ENCODE measurements at places on chromosomes 11 and 22.
A peak's percentile ranks its signal among the peaks of the same experiment; 100 is the strongest.

- DNase-seq = no peak
Observed at GRCh38 chr11:12019337-12019736, 10.9 kb upstream of the DKK3 start.

DNA sequence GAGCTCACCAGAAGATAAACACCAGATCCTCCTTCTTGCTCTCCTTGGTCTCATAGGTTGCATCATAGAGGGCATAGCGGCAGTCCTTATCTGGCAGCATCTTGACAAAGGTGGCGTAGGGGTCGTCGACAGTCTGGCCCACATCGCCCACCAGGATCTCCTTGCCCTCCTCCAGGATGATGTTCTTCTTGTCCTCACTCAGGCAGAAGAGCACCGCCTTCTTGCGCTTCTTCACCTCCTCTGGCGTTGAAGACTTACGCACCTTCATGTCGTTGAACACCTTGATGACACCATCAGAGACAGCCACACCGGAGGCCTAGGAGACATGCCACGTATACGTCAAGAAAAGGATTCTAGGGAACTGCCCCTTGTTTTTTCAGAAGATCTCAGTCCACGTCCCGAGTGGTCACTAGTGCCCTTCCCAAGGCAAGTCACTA is 2.0 kb downstream of the CFL1 start:
- DNase-seq = no peak

- DNase-seq = no peak
Observed at GRCh38 chr22:24006914-24007214, 1.6 kb upstream of the GSTT4 start.

GRCh38 chr22:33504941-33505625 is 415.2 kb downstream of the LARGE1 start:
- no peak for DNase-seq

DNA sequence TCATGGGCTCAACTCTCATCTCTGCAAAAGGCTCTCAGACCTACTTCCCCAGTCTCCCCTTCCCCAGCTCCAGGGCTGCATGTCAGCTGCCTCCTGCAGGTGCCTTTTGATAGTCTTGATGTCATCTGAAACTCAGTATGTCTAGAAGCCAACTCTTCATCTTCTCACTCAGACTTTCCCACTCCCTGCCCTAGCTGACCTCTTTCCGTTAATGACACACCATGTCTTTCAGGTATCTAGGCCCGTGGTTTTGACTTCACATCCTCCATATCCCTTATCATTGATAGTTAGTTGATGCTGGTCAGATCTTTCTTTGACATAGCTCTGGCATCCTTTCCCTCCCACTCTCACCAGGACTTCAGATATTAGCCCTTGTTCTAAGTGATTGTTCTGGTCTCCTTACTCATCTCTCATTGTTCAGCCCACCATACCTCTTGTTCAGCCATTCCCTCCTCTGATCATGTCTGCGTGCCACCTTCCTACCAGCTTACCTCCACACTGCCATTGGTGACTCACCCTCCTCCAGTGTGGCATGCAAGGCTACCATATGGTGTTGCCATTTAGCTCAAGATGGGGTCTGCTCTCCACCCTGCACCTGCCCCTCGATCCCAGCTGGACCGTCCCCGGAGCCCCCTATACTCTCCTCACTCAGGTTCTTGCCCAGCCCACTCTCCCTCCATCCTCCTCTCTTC is 18.4 kb downstream of the TTC12 start:
- peak; percentile 8 for DNase-seq

DNA sequence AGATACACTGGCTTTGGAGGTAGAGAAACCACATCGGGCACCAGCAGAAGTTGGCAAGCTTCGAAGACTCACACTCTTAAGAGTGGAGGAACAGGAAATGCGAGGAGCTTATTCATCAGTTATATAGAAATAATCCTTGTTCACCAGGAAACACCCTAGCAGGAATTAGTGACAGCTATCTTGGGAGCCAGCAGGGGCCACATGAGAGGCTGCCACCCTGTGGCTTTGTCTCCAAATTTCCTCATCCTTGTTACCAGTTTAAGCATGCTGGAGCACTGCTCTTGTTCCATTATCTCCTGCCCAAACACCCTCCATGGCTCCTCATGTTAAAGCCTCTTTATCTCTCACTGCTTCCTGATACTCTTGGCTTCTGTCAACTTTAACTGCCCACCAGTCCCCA is 131.0 kb downstream of the PLEKHA7 start:
- DNase-seq = no peak

DNA sequence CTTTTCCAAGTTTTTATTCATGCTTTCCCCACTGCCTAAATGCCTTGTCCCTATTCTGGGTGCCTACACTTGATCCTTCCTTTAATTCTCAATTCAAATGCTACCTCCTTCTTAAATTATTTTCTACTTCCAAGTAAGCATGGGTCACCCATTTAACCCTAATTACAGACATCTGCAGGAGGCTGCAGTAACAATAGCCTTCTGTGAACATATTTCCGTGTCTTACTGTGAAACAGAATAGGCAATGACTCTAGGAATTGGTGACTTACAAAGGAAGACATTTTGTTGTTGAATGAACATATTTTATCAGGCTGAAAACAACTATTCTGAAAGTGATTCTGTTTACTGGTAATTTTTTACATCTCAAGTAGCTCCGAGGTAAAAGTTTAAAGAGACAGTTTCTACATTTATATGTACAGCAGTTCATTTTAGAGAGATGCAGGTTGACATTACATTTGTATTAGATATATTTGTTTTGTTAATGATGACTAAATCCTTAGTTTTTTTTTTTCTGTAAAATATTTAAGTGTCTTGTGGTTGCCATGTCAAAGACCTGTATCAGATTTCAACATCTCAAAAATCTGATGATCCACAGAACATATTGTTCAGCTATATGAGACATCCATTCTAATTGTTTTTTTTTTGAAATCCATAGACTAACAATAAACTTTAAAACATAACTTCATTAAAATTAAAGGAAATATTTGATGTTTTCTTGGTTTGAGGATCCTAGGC is 316.8 kb downstream of the CASP12 start:
- no peak for DNase-seq

- DNase-seq = no peak
Observed at GRCh38 chr22:34427841-34428240, 507.6 kb upstream of the LARGE1 start.

DNA sequence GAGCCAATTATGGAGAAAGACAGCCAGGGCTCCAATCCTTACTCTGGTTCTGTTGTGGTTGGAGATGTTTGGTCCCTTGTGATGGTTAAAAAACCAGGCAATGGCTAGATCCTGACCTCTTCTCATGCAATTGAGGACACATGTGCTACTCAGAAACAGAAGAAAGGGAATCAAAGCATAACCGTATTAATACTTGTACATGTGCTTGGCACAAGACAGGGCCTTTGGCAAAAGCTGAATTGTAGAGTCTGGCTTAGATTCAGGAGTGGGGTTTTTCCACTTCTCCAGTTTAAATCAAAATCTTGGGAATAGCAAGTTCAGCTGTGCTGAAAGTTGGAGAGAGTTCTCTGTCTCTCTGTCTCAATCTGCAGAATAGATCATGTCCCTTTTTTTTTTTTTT is 80.1 kb upstream of the E2F8 start:
- no peak for DNase-seq

DNA sequence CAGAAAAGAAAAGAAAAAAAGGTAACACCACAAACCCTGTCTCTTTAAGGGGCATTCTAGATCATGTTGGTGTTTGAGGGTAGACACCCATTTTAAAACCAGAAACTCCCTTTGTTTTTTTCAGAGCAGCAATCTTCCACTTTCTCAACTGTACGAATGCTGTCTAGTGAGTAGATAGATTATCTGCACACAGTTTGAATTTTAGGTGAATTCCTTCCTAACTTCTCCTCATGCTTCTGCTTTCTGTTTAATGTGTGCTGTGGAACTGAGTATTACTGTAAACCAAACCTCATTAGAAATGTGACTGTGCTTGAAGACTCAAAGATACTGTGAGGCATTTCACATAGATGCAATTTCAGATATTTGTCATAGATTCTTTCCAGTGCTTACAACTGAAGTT is 102.4 kb downstream of the PRMT3 start:
- no peak for DNase-seq

DNA sequence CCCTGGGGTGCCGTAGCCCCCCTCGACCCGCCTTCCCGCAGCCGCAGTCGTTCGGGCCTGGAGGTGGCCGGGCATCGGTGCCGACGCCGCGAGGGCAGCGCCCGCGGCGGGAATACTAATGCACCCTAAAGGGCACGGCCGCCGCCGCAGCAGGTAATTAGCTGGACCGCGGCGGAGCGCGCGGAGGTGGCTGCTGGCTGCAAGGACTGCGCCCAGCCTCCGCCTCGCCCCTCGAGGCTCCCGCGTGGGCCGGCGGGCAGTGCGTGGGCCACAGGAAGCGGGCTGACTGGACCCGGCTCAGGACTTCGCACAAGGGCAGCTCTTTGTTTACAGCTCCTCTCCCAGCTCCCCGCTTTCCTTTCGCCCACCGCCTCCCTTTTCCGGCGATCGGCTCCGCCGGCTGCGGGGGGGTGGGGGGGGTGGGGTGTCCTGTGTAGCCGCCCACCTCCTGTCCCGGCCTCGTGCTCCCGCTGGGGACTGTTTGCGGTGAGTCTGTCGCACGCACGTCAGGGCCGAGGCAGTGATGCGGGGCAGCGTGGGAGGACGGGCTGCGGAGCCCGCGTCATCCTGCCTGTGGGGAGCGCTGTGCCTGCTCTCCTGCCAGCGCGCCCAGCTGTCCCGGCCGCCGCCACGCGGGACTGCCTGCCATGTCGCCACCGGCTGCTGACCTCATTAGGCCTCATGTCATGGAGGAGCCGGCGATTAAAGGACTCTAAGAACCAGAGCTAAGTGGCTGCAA is 53.2 kb downstream of the GRIK4 start:
- DNase-seq = peak; percentile 89

- no peak for DNase-seq
Observed at GRCh38 chr22:25365491-25366261, 146.2 kb downstream of the CRYBB2 start.

DNA sequence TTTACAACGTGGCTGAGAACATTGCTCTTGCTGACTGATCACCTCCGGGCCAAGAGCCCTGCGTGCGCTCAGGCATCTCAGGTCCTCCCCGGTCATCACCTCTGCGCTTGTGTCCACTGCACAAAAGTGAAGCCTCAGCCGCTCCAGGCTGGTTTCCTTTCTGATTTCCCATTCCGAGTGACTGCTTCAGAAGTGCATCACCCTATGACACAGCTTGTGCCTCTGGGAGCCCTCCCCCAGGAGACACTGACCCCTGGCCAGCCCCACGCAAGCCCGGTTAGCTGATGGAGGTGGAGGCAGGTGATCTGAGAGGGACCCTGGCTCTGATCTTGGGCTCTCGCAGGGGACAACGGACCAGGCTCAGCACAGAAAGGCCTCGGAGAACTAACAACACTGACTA is 38.3 kb upstream of the GNB1L start:
- DNase-seq = no peak

GRCh38 chr11:108319541-108320145 is 96.8 kb downstream of the ATM start:
- no peak for DNase-seq

DNA sequence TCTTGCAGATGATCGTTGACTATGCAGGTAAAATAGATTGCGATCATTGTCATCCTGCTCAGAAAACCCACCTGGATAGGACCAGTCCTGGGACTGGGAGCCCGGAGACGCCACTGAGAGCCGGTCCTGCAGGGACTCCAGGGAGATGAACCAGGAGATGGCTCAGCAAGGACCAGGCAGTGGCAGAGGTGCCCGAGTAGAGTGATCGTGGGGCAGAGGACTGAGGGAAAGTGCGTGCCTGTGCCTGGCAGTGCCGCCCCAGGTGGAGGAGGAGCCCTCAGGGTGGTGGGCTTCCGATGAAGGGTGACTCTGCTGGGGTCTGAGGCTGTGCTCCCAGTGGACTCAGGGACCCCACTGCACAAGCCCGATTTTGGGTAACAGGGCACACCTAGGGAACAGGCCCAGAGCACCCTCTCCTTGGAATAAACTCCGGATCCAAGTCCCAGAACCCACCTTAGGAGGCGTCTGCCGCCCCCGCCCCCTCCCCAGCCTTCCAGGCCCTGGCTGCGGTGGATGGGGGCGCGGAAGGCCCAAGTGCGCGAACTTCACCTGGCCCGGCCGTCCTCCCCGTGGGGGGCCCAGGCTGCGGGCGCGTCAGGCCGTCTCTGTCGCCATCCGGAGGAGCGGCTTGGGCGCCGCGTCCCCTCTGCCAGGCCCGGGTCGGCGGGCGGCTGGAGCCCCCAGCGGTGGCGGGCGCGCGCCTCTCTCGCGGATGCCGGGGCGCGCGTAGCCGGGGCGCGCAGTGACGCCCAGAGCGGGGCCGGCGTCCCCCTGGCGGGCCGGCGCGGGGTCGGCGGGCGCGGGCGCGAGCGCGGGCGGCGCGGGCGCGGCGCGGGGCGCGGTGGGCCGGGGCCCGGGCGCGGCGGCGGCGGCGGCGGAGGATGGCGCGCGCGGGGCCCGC is 1338.8 kb downstream of the BRD1 start:
- DNase-seq = peak; percentile 82

- DNase-seq = no peak
Observed at GRCh38 chr11:66479394-66480116, 679 bp upstream of the DPP3 start.

- no peak for DNase-seq
Observed at GRCh38 chr11:104522650-104523049, 358.7 kb upstream of the PDGFD start.

DNA sequence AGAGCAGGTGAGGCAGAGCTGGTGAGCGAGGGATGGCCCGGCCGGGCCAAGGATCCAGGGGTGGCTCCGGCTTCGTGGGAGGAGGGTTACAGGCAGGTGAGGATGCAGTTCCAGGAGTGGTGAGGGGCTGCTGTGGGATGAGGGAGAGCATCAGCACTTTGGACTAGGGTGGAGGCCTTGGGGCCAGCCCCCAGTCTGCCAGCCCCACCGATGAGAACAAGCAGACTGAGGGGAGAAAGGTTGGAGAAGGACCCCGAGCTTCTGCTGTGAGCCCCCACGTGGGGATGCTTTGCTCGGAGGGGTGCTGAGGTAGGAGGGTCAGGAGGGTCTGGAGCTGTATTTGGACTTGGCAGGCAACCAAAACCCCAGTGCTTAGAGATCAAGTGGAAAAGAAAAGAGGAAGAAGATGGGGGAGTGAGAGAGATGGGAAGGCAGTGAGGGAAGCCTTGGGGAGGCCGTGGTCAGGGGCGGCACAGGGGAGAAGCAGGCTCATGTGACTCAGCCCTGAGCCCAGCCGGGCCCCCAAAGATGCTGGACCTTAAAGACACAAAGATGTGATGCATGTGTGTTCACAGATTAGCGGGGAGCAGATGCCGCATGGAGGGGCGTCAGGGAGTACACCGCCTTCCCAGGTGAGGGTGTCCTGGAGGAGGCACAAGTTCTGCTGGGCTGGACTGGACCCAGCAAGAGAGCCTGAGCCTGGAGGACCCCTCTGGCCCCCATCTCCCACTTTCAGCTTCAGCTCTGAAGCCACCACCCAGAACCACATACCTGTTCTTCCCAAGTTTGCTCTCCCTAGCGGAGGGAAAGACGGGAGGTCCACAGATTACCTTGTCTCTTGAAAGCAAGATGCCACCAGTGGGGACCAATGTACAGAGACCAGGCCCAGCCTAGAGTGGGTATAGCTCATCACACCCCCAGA is 91.3 kb downstream of the CDKN1C start:
- peak; percentile 50 for DNase-seq

Measured in upper lobe of left lung (tissue), 6 donors.